ENCODE measurements at places on chromosomes 1 and 21. TPM values are rescaled to one million over a fixed set of nuclear protein-coding genes. Genes with fewer than 3 reads are reported as not detected.

PBX1 gene
- 3.6 TPM for total RNA-seq

DNA sequence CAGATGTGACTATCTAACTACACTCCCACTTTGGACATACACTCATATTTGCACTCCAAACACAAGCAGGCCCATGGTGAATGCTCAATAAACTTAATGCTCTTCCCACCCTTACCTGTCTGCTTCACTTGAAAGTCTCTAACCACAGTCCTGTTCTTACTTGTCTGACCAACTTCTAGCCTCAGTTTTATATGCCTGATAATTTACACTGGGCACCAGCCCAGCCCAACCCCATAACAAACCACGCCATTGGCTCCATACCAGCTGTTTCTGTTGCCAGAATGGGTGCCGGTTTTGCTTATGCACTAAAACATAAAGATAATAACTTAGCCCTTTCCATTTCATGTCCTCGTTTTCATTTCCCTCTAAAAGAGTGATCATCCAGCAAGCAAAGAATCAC lies 395.4 kb downstream of the NTNG1 start:
- peak; percentile 18 for DNase-seq

DNA sequence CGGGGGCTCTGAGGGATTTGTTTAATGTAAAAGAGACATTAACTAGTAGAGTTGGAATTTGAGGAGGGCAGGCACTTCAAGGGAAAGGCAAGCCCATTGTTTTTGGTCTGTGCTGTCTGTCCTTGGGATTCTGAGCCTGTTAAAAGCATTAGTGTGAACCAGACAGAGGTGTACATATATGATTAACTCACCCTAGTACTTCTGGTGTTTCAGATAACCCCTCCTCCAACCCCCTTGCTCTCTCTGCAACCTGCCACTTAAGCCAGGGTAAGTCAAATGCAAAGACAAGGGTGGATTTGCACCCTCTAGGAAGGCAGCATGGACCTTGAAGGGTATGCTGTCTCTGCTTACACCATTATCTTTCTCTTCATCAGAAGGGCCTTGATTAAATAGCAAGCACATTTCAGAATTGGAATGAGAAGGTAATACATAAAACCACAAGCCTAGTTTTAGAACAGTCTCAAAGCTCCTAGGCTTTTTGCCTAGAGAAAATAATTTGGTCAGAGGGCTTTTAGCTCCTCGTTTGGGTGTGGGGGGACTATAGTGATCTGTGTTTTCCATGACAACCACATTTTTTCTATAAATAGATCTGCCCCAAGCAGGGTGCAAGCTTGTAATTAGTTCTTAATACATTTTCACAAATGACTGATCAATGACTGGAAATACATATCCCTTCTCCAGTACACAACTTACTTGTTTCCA lies 120.7 kb upstream of the SGIP1 start:
- no peak for DNase-seq

ZNF669 gene
- 12.0 TPM for total RNA-seq

All from LHCN-M2 (cell line).